Stimulated activated CD4-positive, alpha-beta T cell treated with anti-CD3 and anti-CD28 coated beads, TNF-alpha, amount 100 ng/mL, for 48 hours (primary cell): ENCODE measurements at places on chromosomes 16 and 17.

GRCh38 chr16:2206780-2207433, 1.7 kb downstream of the MLST8 start:
- no peak for DNase-seq

GRCh38 chr16:69089091-69089910, 16.2 kb upstream of the HAS3 start:
- no peak for DNase-seq

GRCh38 chr16:85384833-85385462, 228.2 kb upstream of the GSE1 start:
- DNase-seq, result no peak

GRCh38 chr17:66364990-66365490, 62.6 kb downstream of the PRKCA start:
- no peak for DNase-seq

- DNase-seq, result no peak
Observed at GRCh38 chr17:71935341-71935740, 185.5 kb upstream of the SOX9 start.

DNA sequence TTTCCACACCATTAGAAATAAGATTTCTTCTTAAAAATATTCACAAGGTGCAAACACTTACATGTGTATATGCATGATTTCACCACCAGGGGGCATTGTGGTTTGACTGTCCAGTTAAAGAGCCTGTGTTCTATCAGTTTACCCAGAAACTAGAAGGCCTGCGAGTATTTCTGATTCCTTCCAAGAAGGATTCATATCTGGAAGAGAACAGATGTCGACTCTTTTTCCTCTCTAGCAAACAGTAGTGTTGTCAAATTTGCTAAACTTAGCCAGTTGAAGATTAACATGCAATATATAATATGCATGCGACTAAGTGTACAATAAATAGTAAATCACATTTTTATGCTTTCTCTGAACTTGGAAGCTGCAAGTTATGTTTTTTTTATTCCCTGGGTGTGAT, 404.1 kb downstream of the WWOX start:
- DNase-seq, result peak; percentile 51

DNA sequence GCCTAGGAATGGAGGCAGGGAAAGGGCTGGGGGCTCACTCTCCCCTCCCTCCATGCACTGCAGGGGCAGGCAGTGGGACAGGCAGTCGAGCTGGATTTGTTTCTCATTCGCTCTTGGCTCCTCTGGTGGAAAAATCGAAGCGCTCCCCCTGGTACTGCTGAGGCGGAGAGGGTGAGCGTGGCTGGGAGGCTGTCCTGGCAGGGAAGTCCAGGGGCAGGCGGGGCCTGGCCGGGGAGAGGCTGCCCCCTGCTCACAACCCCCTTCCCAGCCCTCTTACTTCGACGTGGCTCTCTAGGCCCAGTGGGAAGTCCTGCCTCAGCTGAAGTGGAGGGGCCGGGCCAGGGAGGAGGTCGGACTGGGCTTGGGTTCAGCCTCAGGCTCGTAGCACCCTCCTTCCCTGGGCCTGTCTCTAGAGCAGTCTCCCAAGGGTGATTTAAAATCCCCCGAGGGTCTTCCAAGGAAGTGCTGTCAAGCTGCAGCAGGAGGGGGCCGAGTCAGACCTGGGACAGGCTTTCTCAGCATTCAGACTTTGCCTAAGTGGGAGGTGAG, 16.5 kb upstream of the TMEM92 start:
- no peak for DNase-seq

DNA sequence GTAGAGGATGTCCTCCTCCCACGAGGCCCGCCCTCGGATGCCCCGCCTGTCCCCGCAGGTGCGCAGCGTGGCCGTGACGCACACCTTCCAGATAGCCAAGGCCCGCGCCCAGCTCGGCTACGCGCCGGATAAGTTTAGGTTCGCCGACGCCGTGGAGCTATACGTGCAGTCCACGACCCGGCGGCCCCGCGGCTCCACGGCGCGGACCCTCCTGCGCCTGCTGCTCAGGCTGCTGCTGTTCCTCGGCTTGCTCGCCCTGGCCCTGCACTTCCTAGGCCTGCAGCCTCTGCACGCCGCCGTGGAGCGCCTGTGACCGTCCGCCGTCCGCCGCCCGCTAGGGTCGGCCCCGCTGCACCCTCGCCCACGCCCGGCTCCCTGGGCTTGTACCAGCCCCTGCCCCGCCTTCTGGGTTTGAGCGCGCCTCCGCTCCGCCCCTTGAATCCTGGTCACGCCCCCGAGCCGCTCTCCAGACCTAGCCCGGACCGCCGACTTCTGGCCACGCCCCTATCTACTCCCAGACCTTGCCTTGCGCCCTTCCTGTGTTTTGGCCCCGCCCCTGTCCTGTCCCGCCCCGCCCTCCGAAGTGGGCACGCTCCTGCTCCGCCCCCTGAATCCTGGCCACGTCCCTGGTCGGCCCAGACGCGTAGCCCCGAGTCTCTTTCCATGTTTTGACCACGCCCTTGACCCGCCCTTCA, 15.8 kb upstream of the EEF2K start:
- peak; percentile 100 for DNase-seq

GRCh38 chr17:81337476-81337879, 42.4 kb upstream of the SLC38A10 start:
- DNase-seq, result no peak

- no peak for DNase-seq
Observed at GRCh38 chr17:47735536-47736011, 2.5 kb downstream of the TBX21 start.

DNA sequence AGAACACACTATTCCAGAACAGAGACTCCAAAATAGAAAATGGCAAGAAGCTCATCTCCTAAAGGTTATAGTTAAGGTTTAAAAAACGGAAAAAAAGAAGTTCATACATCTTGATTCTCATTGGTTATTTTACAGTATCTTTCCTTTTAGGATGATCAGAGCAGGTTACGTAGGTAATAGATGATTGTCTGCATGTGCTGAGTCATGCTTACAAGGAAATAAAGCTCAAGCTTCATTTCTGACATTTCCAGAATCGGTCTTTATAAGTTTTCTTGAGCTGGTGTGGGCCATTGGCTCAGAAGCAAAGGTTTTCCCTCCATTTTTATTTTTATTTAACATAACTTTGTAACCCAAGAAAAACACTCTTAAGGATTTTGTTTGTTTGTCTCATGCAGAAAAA, 1030.3 kb upstream of the CDH8 start:
- DNase-seq, result no peak

DNA sequence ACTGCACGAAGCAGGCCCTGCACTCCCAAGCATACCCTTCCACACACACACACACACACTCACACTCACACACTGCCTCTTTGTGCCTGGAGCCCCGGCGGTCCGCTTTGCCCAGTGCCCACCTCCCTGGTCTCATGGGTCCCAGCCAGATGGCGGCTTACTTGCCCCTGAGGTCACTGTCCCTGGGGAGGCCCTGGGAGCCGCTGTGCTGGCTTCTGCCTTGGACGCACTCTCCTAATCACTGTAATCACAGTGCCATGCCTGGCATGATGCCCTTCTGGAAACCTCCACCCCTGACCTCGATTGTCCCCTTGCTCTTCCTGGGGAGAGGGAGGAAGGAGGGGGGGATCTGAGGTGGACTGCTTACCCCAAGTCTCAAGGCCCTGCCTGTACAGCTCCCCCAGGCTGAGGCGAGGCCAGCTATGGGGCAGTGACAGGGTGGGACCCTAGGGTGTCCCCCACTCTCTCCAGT, 36.0 kb downstream of the ARHGAP23 start:
- DNase-seq, result no peak

DNA sequence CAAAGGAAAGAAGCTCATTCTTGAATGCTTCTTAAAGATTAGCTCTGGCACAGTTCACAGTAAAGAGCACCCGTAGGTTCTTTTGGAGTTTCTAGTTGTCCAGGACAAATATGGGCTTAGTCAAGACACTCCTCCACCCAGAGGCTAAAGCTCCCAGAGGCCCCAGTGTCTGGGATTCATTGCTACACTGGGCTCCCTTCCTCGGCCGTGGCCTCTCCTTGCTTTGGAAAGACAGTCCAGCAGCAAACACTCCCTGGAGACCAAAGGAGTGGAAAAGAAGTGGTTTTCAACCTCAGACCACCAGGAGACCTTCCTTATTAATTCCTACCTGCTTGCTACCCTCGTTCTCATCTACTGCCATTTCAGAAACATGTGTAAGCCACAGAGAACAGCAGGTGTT, 17.1 kb downstream of the PHB1 start:
- no peak for DNase-seq

GRCh38 chr16:87926246-87927194, 9.8 kb downstream of the CA5A start:
- no peak for DNase-seq

DNA sequence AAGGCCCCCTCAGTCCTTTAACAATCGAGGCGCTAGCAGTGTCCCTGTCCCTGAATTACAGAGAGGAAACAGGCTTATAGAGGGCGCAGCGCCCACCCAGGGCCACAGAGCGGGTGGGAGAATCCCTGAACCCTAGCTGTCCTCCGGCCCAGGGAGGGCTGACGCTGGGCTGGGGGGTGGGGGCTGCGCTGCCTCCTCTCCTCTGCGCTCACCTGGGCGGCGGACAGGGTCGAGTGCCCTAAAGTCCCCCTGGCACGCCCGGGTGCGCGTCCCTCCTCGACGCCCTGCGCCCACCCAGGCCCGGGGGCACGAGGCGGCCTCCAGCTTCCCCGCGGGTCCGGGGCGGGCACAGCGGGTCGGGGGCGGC, 200.4 kb upstream of the N4BP1 start:
- no peak for DNase-seq

DNA sequence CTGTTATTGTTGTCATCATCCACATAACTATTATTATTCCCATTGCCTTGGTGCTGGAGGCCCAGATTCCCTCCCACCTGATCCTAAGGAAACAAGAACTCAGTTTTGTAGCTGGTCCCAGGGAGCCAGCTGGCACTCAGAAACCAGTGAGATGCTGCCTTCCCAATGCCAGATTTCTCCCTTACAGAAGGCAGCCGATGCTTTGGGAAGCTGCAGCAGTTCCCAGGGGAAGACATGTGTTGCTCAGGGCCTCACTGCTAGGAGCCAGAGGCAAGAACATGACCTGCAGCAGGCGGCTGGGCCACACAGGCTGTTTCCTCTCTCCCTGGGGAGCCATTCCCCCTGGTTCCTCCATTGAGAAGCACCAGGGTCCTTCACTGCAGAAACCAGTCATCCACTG, 59.9 kb upstream of the GRIN2A start:
- no peak for DNase-seq

DNA sequence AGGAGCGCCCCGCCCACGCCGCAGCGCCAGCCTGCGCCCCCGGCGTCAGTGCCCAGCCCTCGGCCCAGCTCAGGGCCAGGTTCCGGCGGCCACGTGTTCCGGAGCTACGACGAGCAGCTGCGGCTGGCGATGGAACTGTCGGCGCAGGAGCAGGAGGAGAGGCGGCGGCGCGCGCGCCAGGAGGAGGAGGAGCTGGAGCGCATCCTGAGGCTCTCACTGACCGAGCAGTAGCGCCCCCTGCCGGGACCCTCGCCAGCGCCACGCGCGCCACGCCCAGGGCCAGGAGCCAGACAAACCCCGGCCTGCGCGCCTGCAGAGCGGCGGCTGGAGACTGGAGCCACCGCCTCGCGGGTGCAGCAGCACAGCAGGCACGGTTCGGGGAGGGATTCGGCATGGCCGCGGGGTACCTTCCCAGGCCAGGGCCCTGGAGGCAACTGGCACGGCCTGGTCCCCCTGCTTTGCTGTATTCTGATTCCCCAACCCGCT, 9.3 kb downstream of the CORO6 start:
- DNase-seq, result peak; percentile 96

DNA sequence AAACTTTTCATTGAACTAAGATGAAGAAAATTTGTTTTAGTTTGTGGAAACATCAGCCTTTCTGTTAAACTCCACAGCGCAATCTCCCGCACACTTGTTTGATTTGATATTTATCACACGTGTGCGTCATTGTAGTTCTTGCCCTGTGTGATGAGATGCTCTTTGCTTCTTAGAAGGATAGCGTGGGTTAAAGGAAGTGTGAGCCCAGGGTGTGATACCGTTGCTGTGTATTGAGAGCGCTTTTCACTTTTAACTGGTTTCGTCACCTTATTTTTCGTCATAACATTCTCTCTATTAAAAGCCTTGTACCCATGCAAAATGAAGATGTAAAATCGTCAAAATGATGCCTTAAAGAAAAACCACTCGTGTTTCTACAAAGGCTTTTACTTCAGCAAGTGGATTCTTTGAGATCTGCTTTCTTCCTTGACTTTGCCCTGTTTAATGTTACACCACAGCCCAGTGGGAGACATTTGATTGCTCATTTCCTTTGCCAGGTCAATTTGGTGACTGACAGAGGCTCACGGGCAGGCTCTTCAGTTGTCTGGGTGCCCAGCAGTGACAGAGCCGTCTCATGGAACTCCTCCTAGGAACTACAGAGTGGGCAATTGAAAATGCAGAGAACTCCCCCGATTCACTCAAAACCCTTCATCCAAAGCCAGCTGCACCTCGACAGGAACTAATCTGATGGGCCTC, 61.1 kb downstream of the RPA1 start:
- DNase-seq, result no peak

DNA sequence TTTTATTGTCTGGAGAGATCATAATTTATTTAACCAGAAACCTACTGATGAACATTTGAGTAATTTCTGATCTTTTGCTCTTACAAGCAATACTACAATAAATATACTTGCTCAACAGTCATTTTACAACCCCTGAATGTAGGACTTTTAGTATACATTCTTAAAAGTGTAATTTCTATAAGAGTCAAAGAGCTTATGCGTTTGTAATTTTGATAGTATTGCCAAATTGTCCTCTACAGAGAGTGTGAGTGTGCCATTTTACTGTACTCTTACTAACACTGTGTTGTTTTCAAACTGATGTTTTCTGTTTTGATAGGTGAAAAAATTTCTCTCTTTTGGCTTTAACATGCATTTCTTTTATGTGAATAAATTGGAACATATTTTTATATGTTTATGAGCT, 139.1 kb downstream of the FTO start:
- DNase-seq, result no peak

GRCh38 chr16:51987519-51987918, 559.4 kb downstream of the TOX3 start:
- DNase-seq, result no peak

- DNase-seq, result no peak
Observed at GRCh38 chr16:53417011-53417410, 17.3 kb upstream of the RBL2 start.

DNA sequence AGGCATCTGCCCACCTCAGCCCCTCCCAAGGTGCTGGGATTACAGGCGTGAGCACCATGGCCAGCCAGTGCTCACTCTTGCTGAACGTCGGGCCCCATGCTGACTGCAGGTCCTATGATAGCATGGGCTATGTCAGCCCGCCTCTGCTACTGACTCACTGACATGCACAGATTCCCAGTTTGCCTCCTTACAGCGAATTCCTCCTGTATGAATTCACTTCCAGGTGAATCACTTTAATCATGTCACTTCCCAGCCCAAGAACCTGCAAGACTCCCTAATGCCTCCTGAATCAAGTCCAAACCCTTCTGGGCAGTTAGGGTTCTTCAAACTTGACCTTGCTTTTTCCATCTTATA, 16.1 kb upstream of the UBTF start:
- DNase-seq, result no peak
